Activated CD4-positive, alpha-beta T cell treated with anti-CD3 and anti-CD28 coated beads, Interleukin-2, amount 50 U/mL, for 48 hours (primary cell): ENCODE measurements at places on chromosomes 7 and 10.

GRCh38 chr7:74028321-74028838 is 407 bp downstream of the ELN start:
- no peak for DNase-seq

GRCh38 chr7:110071192-110071591 is 1019.7 kb upstream of the LRRN3 start:
- no peak for DNase-seq

DNA sequence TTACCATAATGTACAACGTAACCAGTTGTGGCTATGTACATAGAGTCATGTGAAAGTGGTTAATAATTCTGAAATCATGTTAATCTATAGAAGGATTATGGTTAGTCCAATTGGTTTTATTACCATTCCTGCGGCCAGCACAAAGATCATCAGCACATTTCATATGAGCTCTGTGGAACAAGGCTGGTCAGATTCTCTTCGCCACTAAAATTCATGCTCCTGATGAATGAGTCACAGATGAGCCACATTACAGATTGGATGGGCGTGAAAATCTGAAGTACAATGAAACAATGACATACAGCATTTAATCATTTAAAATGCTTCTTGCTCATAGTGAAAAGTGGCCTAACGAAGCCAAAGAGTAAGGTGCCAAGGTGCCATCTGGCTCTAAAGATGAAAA is 716.2 kb upstream of the PHF14 start:
- no peak for DNase-seq

- DNase-seq, result no peak
Measured at GRCh38 chr10:43216931-43217562, 49.8 kb downstream of the RASGEF1A start.

GRCh38 chr7:64914557-64914956 is 11.5 kb downstream of the ZNF273 start:
- no peak for DNase-seq

DNA sequence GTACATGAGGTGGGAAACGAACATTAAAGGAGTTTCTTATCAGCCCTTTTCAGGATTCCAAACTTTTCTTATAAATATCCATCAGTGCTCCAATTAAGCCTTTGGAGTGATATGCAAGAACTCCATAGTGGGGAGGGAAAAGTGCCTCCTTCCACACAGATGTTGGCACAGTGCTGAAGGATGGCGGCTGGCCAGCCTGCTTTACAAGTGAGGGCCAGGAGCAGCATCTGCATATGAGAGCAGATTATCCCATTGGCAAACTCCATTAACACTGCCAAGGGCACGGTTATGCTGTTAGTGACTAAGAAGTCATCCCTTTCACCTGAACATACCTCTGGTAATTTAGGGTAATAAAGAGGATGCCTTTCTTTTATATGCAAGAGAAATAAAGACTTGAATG is 543.1 kb downstream of the CNTNAP2 start:
- DNase-seq, result no peak

DNA sequence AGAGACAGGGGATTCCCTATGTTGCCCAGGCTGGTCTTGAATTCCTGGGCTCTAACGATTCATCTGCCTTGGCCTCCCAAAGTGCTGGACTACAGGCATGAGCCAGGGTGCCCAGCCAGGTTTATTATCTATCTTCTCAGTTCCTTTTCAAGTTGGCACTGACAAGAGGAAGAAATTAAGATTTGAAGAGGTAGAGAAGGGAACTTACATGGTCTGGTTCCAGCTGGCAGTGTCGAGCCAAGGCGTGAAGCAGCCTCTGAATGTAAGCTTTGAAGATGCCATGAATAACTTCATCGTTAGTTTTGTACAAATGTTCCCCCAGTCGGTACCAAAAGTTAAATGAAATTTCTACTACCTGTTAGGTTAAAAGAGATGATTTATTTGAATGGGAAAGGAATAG is 57.7 kb downstream of the TNPO3 start:
- DNase-seq, result no peak

DNA sequence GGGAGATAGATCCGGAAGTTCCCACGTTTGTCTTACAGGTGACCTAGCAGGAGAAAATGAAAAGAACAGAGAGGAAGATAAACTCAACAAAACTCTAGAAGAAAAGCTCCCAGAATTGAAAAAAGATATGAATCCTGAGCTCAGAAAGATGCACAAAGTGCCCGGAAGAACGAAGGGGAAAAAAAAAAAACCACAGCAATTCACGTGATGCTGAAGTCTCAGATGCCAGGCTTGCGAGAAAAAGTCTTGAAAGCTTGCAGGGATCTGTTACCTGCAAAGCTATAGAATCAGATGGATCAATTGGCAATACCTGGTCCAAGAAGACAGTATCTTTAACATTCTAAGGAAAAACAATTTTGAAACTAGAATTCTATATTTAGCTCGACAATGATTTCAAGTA is 33.5 kb downstream of the CARD11 start:
- no peak for DNase-seq

GRCh38 chr10:113485736-113486135 is 67.1 kb upstream of the HABP2 start:
- DNase-seq, result no peak

GRCh38 chr10:84539216-84539615 is 210.8 kb downstream of the CCSER2 start:
- DNase-seq, result no peak

- no peak for DNase-seq
Measured at GRCh38 chr7:101733713-101734475, 83.5 kb upstream of the CUX1 start.

GRCh38 chr7:68688416-68689086 is 909.7 kb upstream of the AUTS2 start:
- no peak for DNase-seq

- DNase-seq, result no peak
Measured at GRCh38 chr7:55903985-55904759, 16.9 kb downstream of the ZNF713 start.

GRCh38 chr10:22764639-22765038 is 50.3 kb upstream of the PIP4K2A start:
- DNase-seq, result no peak
